Activated CD8-positive, alpha-beta memory T cell treated with anti-CD3 and anti-CD28 coated beads for 1 hour (primary cell): ENCODE measurements at places on chromosomes 4 and X.

GRCh38 chr4:25182937-25183336, 22.7 kb upstream of the SEPSECS start:
- DNase-seq, result no peak

- no peak for DNase-seq
Observed at GRCh38 chr4:152415980-152416379, 119.9 kb downstream of the FBXW7 start.

- DNase-seq, result no peak
Observed at GRCh38 chr4:103591841-103592240, 127.9 kb downstream of the TACR3 start.

DNA sequence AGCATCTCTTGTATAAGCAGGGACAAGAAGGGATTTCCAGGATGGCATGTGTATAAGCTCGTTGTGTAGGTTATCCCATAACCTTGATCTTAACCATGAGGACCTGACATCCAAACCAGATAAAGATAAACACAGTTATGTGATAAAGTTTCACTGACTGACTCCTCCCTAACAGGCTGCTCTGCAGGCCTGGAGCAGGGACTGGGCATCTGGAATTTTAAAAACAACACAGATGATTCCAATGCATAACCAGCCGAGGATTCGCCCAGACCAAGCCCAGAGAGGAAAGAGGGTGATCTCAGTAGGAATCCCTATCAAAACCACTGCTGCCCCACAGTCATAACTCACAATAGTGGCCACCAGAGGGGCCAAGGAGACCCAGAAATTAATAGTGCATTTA, 22.7 kb downstream of the KLF3 start:
- no peak for DNase-seq

- DNase-seq, result no peak
Observed at GRCh38 chrX:128807367-128807766, 715.9 kb downstream of the SMARCA1 start.

DNA sequence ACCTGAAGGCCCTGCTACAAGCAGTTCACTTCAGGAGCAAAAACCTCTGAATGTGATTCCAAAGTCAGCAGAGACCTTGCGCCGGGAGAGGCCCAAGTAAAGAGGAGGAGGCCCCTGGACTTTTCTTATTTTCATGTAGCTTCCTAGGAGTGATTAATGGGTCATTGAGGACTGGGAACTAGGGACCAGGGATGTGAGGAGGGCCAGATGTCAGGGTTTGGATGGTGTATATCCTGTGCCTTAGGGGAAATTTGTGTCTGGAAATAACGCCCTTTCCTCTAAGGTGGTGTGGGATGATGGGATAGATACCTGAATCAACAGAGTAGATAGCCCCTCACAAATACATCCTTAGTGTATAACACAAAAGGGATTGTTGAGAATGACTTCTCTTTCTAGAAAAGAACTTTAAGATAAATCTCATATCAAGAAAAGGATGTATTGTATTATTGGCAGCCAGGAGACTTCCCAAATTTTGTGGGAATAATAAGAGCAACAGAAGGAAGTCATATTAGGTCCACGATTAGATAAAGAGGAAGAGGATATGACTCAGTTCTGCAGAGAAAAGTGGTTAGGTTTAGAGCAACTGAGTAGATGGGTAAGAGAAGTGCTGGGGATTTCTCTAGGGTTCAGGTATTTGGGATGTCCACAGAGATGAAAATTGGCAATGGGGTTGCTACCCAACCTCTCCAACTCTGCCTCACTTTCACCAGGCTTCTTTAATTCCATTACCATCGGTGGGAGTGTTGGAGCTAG, 1.1 kb downstream of the ITGB1BP2 start:
- no peak for DNase-seq

DNA sequence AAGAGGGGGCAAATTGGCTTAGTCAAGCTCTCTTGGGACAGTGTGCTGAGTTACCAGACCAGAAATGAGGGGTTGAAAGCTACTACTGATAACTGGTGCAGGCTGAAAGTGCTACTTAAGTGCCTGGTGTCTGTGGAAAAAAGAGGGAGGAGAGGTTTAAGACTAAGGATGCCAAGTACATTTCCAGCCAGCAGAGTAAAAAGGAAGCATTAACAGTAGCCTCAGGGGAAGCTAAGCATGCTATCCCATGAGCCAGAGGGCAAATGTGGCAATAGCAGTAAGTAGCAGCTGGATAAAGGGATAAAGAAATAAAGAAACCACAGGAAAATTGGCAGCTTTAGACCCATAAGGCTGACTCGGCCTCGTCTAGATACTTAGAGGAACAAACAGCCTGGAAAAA, 196.3 kb upstream of the MAB21L2 start:
- no peak for DNase-seq

DNA sequence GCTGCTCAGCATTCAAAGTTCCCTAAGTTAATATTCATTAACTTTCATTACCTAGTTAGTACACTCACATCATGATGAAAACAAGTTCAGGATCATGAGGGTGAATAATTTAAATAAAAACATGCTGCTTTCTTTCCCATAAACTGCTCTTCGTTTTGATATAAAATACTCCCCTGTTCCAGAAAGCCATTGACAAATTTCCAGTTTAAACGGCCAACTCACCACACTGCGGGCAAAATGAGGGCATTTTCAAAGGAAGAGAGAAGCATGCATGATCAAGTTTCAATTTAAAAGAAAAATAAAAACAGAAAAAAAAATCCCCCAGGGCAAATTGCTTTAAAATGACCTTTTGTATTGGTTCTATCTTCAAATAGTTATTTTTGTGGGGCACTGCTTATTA, 69.6 kb downstream of the EPHA5 start:
- no peak for DNase-seq
